Eye (tissue), 1 donor: ENCODE measurements at places on chromosomes 7 and 10.

- DNase-seq = no peak
Measured at GRCh38 chr7:23067271-23067670, 38.3 kb upstream of the KLHL7 start.

GRCh38 chr7:32639122-32639521 is 143.8 kb downstream of the AVL9 start:
- no peak for DNase-seq

DNA sequence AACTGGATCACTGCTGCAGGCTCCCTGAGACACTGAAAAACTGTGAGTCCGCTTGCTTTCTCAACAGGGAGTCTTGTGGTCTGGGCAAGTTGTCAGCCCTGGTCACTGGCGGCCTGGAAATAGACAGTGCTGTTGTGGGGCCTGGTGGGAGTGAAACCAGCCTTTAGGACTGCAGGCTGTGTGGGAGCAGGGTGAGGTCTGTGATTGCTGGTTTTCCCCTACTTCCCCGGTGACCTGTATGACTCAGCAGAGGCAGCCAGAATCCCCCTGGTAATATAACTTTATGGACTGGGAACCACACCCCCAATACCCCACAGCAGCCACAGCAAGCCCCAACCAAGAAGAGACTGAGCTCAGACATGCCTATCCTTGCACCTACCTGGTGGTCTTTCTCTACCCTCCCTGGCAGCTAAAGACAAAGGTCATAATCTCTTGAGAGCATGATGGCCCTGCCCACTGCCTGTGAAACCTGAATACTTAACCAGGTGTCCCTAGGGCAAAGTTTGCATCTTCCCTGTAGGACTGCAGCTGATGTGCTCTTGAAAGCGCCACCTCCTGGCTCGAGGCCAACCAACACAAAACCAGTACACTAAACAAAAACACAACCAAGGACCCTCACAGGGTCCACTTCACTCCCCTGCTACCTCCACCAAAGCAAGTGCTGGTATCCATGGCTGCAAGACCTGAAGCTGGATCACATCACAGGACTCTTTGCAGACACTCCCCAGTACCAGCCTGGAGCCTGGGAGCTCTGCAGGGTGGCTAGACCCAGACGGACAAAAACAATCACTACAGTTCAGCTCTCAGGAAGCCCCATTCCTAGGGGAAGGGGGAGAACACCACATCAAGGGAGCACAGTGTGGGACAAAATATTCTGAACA is 7.2 kb upstream of the ADAM22 start:
- no peak for DNase-seq

GRCh38 chr7:2065528-2065927 is 167.2 kb downstream of the MAD1L1 start:
- DNase-seq = peak; percentile 81
